ENCODE measurements at places on chromosomes 11 and 22.

DNA sequence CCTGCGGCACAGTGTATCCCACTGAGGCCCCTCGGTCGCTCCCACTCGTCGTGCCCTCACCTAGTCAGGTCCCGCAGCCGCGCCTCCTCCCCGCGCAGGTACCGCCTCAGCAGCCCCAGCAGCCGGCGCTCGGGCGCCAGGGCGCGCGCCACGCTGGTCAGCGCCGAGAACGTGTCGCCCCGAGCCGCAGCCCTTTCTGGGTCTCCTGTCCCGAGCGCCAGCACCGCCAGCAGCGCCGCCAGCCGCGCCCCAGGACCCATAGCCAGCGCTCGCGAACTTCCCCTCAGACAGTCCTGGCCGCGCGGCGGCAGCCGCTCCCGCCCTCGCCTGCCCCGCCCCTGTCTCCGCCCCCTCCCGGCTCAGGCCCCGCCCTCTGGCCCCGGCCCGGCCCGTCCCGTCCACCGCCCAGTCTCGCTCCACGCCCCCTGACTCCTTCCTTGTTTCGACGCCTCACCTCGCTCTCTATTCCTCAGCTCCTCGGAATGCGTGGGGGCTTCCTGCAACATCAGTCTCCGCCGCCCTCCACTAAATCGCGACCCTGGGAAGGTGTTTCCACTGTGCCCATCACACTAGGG lies at the start of gene P4HA3:
TSS of gene P4HA3 (minus strand) at position 289 of the 575 bp plus-strand sequence. CDS start at position 260, 29 bp downstream.
- DNase-seq: peak; percentile 21

- DNase-seq: peak; percentile 63
Measured at GRCh38 chr11:35304386-35304775, 115.0 kb downstream of the SLC1A2 start.

GRCh38 chr11:116718955-116719501 lies 53.8 kb downstream of the BUD13 start:
- DNase-seq: no peak

GRCh38 chr11:81286550-81286949 lies 1447.1 kb downstream of the FAM181B start:
- no peak for DNase-seq

GRCh38 chr22:38180841-38181452 lies 683 bp downstream of the PLA2G6 start:
- DNase-seq: no peak
